ENCODE measurements at places on chromosomes 2 and 18.

DNA sequence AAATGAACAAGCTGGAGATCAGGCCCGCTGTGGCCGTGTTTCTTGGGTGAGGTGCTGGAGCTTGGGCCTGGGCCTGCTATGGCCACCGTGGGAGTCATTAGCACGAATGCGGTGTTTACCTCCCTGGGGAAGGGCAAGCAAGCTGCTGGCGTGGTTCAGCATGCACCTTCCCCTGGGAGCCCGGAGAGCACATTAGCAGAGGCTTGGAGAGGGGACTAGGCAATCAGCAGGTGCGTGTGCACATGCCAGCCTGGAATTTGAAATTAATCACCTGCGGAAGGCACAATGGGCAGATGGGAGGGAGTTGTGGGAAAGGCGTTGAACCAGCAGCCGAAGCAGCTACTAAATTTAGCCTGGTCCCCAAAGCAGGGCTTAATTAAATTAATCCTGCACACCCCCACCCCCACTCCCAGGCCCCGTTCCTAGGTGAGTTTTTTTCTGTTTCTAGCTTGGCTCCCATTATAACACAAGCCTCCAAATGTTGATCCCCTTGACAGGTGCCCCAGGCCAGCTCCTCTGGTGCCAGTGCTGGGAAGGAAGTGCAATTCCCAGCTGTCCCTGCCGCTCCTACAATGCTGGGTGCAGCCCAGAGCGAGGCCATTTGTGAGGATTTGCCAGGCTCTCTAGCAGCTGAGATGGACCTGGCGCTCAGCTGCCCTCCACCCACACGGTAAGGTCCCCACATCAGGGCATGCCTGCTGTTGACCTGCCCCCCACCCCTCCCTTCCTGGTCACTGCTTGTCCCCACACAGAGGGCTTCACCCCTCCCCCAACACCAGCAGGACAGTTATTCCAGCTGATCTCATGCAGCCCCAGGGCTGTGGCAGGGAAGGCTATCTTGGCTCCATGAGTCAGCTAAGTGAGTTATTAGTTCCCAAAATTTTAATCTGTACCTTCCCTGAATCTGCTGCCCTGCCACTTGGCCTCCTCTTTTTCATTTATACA, 115.0 kb downstream of the ZBTB7C start:
- DNase-seq: no peak

DNA sequence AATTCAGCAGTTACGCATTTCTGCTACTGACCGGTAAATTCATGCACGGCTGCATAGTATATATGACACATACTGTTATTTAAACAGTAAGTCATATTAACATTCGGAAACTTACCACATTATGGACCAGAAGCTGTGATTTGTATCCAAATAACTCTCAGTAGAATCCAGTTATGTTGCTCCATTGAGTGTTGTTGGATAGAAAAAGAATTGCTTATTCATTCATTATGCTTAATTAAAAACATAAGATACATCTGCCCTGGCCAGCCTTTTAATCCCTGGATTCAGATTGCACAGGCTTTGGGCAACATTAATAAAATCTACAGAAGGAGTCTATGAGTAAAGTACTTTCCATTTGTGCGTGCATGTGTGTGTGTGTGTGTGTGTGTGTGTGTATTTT, 111.3 kb downstream of the CPS1 start:
- DNase-seq: no peak

DNA sequence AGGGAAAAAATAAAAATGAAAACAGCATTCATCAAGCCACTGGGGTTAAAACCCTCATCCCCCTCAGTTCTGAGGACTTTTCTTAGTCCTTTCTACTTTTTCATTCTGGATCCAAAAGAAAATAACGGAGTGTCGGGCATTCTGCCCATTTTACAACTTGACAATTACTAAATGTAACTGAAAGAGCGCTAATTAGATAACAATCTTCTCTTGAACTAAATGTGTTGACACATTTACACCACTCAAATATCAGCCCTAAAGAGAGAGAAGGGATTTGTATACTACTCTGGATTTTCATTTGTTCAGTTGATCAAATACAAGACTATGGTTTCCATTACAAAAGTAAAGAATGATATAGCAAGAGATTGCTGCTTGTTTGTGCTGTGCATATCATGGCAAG, 27.5 kb downstream of the ABCA12 start:
- no peak for DNase-seq

DNA sequence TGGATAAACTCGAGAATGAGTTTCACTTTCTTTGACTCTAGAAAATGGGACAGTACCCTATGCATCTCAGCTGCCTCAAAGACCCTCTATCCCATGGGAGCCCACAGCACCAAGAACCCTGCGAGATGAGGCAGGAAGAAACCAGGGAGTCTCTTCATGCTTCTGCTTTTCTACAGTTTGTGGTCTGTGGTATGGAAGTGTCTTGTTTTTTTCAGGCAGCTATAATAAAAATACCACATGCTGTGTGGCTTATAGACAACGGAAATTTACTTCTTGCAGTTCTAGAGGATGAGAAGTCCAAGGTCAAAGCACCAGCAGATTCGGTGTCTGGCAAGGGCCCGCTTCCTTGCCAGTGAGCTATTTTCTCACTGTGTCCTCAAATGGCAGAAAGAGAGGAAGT, 257.9 kb downstream of the SUCLG1 start:
- DNase-seq: no peak

DNA sequence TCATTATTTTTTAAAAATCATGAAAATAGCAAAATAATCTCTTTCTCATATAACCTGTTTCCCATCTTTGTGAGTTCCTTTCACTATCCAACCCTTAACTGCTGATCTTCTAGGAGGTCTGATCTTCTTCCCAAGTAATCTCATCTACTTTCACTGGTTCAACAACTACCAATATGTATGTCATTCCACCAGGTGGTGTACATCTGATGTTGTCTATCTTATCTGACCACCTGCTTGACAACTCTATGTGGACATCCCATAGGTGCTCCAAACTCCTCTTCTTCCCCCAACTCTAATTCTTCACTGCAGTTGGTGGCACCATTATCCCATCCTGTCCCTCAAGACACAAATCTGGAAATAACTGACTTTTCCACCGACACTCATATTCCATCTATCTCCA, 62.5 kb downstream of the FAM228A start:
- DNase-seq: no peak

GRCh38 chr2:39660612-39661236, 5.0 kb upstream of the TMEM178A start:
- DNase-seq: no peak

- DNase-seq: no peak
Observed at GRCh38 chr2:52423111-52423510, 1344.5 kb upstream of the CHAC2 start.

DNA sequence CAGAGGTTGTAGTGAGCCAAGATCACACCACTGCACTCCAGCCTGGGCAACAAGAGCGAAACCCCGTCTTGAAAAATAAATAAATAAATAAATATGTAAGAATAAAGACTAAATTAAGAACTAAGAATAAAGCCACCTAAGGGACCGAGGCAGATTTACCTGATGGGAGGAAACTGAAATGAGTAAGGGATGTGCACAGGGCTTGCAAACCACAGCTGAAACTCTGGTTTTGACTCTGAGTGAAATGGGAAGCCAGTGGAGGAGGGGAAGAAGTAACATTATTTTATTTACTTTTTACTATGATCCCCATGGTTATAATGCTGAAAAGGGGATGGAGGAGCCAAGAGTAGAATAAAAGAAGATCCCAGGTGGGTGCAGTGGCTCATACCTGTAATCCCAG, 107.3 kb downstream of the CABYR start:
- DNase-seq: no peak

GRCh38 chr2:189674374-189675112, at the start of gene ANKAR:
ANKAR (plus strand) TSS chr2:189674670; CDS start chr2:189676491, 1,821 bp downstream.
- DNase-seq: peak; percentile 87

DNA sequence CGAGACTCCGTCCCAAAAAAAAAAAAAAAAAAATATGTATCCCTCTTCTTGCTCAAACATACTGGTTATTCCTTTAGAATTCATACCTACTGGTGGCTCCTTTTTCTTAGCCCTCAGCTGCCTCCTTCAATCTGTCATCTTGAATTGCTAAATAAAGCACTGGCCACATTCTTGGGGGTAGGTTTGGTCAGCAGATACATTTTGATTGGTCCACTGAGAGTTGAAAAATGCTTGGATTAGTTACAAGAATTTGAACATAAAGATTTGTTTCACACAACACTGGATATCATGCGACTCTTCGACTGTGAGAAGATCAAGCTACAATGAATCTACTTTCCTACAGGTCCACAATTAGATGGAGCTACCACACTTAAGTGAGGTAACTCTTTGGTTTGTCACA, 906.1 kb upstream of the SLC39A10 start:
- DNase-seq: no peak

DNA sequence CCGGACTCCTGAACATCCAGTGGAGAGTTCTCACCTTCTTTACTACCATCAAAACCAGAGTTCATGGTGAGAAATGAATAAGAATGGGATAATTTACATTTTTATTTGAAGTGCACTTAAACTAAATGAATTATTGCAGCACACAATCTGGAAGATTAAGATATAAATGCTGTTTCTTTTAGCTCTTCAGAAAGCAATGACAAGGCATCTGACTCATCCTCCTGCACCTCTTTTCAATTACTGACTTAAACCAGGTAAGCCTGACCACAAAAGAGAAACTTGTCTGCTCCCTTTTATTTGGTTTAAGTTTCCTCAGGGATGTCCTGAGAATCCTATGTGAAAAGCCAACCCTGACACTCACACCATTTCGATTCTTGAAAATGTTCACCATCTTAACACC, 720 bp upstream of the DSC2 start:
- no peak for DNase-seq

DNA sequence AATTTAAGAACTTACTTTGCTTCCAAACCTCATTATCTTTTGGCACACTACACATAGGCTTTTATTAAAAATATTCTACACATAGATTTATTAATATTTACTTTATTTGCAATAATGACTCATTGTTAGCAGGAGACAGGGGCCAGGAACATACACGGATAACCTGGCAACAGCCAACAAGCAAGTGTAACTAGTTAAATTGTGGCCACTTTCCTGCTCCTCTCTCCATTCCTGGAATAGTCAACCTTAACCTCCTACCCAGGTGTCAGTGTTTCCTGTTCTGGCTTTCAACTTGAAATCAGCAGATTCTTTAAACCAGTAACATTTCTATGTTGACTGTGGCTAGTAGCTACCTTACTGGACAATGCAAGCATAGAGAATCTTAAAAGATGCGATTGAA, 26.5 kb downstream of the ACVR1 start:
- DNase-seq: no peak

- no peak for DNase-seq
Observed at GRCh38 chr2:163548970-163549369, 186.8 kb downstream of the FIGN start.

- no peak for DNase-seq
Observed at GRCh38 chr2:21728133-21728532, 604.4 kb downstream of the TDRD15 start.

GRCh38 chr2:238431-238830, 25.4 kb downstream of the SH3YL1 start:
- no peak for DNase-seq

- no peak for DNase-seq
Observed at GRCh38 chr2:241808721-241809382, at the start of gene NEU4. NEU4 (plus strand) TSS chr2:241809193; CDS start chr2:241814485, 5,292 bp downstream.

- no peak for DNase-seq
Observed at GRCh38 chr2:85174943-85175342, 41.8 kb downstream of the TCF7L1 start.

DNA sequence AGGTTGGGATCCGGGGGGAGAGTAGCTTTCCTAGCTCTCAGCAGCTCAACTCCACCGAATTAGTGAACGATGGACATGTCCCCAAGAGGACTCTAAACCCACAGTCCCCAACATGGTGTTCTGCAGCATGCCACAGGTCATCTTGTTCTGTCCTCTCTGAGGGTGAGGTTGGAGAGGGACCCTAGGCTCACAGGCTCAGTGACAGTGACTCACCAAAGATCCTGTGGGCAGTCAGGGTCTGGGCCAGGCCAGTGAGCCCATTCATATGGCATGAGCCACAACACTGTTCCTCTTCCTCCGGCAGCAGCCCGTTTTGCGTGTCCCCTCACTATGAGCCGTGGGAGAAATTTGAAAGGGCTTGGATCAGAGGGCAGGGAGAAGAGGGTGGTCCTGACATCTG, 2.8 kb upstream of the SLC20A1 start:
- no peak for DNase-seq

- no peak for DNase-seq
Observed at GRCh38 chr2:44470151-44470550, 108.4 kb downstream of the CAMKMT start.

GRCh38 chr2:40458271-40458794, 6.4 kb upstream of the SLC8A1 start:
- no peak for DNase-seq
